Activated CD4-positive, alpha-beta T cell treated with anti-CD3 and anti-CD28 coated beads for 36 hours (primary cell): ENCODE measurements at places on chromosomes 2 and 18. TPM values are rescaled to one million over a fixed set of nuclear protein-coding genes. Genes with fewer than 3 reads are reported as not detected.

DNA sequence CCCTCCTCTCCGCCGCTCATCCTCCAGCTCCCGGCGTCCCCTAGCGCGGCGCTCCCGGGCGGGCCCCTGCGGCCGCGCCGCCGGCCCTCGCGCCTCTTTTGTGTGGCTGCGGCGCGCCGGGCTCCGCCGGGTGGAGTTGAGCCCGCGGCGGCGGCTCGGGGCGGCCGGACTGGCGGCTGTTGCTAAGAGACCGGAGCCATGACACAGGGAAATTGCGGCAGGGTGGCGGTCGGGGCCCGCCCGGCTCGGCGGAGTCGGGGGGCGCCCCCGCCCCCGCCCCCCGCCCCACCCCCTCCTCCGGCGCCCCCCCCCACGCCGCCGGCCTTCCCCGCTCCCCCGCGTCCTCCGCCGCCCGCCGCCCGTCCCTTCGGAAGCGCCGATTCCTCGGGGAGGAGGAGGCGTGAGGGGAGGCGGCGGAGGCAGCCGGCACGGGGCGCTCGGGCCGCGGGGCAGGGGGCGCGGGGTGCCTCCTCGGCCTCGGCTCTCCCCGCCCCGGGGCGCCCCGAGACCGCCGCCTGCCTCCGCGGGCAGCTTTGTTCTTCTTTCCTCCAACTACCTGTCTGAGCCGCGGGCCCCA, at the start of gene TMEM200C:
TMEM200C (minus strand) TSS at position 224 of the 577 bp plus-strand sequence. CDS start 3,459 bp downstream, outside the sequence.
- peaks cover 9% of the 10 kb centered on the region for H3K4me1 ChIP-seq
- H3K36me3 ChIP-seq = no peaks in the 10 kb centered on the region
- no peak within 1 kb of the TSS for H3K4me3 ChIP-seq
- no peak within 1 kb of the TSS for H3K27ac ChIP-seq

The RALB gene
- total RNA-seq = 34.3 TPM

The GAREM2 gene
- 5.7 TPM for total RNA-seq

The LMAN1 gene
- 121 TPM for total RNA-seq

The HADHB gene
- total RNA-seq = 73.4 TPM

The RTP5 gene
- not detected for total RNA-seq

DNA sequence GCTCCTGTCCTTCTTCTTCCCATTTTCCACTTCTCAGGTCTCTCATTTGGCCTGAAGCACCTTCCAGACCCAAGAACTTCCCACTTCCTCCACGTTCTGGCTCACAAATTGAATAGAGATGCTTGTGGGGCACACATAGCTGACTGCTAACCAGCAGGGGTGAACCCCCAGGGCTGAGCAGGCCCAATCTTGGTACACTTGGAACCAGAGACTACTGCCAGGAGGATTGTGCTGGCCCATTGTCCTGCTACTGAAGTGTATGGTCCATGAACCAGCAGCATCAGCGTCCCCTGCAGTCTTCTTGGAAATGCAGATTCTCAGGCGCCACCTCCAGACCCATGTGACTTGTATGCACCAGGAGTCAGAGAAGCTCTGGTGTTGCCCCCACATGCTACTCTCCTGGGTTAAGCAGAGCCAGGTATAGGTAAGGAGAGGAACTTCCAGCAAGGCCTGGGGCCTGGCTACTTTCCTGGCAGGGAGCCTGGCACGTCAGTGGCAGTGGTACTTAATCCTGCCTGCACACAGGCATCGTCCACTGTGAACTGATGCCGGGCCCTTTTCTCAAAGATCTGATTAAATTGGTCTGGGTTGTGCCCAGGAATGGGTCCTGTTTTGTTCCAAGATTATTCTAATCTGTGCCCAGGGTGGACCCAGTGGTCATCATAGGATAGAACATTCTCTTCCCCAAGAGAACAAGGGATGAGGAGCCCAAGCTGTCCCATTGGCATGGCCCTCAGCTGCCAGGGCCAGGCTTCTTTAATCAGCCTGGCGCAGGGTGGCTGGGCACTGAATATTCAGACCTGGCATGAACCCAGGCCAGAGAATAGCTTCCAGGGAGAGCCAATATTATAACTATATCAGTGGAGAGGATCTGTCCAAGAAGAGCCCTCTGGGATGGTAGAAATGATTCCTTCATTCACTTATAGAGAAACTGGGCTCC, 248.7 kb downstream of the SOX11 start:
- H3K27ac ChIP-seq = no peak overlapping the region
- no peaks in the 10 kb centered on the region for H3K4me1 ChIP-seq
- H3K36me3 ChIP-seq = no peaks in the 10 kb centered on the region
- DNase-seq = no peak
- H3K27me3 ChIP-seq = no peaks in the 10 kb centered on the region
